Colonic mucosa (tissue), 4 donors: ENCODE measurements at places on chromosomes 13 and 19. TPM values are rescaled to one million over a fixed set of nuclear protein-coding genes. Genes with fewer than 3 reads are reported as not detected.

- DNase-seq, result no peak
These were observed 68.4 kb upstream of the ARHGEF7 start for GRCh38 chr13:111046590-111047141.

Gene ZNF497
- total RNA-seq, result 0.98 TPM

- DNase-seq, result no peak
These were observed 70.3 kb upstream of the MCF2L start for GRCh38 chr13:112898621-112899280.

Gene ADGRE2
- total RNA-seq, result 1.3 TPM

Gene CACNA1A
- 6.1 TPM for total RNA-seq

Gene FUT2
- 125 TPM for total RNA-seq

Gene HRC
- total RNA-seq, result 0.53 TPM

GRCh38 chr13:35993686-35994085, 137.5 kb downstream of the DCLK1 start:
- no peak for DNase-seq

GRCh38 chr13:98173431-98174152, 3.5 kb downstream of the RNF113B start:
- no peak for DNase-seq

DNA sequence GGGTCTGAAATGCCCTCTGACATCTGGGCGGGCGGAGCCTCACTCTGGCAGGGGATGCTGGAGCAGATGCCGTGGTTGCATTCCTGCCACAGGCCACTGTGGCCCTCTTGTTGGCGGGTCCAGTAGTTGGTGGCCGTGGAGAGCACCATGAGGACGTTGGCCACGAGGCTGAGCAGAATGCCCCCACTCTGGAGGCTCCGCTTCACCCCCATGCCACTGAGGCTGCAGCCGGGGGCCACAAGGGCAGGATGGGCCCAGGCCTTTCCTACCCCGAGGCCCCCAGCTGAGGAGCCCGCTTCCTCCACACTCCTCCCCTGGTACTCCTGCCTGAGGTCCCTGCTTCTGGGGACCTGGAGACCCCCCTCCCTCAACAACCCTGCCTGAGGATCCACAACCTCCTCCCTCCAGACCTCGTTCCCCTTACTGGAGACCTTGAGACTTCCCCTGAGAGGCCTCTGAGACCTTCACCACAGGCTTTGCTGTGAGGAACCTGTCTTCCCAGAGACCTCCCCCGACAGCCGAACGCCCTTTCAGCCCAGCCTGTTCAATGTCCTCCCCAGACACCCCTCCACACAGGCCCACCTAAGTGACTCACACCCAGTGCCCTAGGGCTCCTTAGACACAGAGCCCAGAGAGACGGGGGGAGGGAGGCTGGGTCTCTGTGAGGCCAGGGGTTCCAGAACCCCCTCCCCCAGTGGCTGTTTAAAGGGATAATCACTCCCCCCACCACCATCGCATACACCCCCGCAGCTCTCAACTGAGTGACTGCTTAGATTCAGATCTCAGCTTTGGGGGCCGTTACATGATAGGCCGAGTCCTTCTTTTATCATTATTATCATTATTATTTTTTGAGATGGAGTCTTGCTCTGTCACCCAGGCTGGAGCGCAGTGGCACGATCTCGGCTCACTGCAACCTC, at the start of gene CLDND2:
CLDND2 (minus strand) TSS at position 638 of the 917 bp plus-strand sequence; CDS start at position 212, 426 bp downstream.
- no peak for DNase-seq

DNA sequence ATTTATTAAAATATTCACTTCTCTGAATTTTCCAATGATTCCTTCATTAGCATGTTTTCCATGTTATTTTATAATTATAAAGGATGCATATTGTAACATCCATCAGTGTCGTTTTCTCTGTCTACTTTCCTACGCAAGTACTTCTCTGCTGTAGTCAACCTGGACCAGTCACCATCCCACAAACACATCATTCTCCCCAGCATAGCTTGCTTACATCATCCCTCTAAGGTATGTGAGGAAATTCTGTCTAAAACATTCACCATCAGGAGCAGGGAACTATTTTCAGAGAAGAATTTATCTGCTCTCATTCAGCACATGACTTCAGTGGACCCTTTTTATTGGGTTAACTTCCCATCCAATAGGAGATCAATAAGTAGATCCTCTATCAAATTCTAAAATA, 806.1 kb upstream of the ARGLU1 start:
- DNase-seq, result no peak

GRCh38 chr13:51848674-51849073, 3.7 kb upstream of the TMEM272 start:
- no peak for DNase-seq

Gene CPAMD8
- 3.5 TPM for total RNA-seq

- no peak for DNase-seq
These were observed 17.8 kb upstream of the TMEM255B start for GRCh38 chr13:113741191-113741668.

GRCh38 chr19:19260417-19261214, 12.5 kb downstream of the TM6SF2 start:
- DNase-seq, result no peak

Gene ZNF491
- 1.9 TPM for total RNA-seq

DNA sequence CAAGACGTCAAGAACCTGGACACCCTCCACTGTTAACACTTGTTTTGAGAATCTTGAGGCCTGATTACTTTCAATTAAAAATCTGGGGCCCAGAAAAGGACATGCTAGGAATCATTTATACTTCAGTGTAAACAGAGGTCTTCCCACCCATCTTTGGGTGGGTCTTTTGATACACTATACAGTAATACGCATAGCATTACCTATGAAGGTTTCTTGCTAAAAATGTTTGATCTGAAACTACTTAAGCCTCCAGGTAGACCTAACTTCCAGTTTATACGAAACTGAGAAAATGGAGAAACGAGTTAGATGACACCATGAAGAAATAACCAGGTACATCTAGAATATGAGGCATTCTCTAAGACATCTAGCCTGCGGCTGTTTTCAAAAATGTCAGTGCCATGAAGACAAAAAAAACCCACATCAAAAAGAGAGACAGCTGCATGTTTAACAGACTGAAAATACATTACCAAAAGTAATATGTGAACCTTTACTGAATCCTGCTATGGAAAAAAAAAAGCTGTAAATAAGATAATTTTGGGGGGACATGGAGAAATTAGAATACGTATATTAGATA, 36.6 kb downstream of the TGDS start:
- DNase-seq, result no peak

GRCh38 chr13:48769107-48769704, 115.5 kb downstream of the CYSLTR2 start:
- peak; percentile 93 for DNase-seq

Gene CGB3
- total RNA-seq, result not detected

Gene PDX1
- 0.54 TPM for total RNA-seq

DNA sequence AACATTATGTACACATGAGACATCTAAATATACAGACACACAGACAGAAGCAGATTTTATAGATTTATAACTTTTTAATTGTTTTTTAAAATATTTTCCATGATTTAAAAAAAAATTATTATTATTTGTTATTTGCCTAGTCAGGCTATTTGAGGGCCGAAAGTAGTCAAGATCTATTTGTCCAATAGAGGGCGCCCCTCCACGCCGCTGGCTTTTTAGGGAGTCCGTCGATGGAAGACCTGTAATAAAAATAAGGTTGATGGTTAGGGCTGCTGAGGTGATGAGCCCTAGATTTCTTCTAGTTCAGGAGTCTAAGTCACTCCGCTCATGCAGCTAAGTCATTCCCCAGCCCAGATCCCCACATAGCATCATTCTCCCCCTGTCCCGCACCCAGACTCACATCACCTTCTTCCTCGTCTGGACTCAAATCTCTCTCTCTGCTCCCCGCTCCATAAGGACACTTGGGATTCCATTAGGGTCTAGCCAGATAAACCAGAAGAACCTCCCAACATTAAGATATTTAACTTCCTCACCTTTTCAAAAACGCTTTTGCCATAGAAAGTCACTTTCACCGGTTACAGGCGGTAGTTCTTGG, 33.9 kb upstream of the CEACAM21 start:
- DNase-seq, result peak; percentile 76

- peak; percentile 83 for DNase-seq
These were observed 8.2 kb upstream of the ZNF77 start for GRCh38 chr19:2952953-2953481.

DNA sequence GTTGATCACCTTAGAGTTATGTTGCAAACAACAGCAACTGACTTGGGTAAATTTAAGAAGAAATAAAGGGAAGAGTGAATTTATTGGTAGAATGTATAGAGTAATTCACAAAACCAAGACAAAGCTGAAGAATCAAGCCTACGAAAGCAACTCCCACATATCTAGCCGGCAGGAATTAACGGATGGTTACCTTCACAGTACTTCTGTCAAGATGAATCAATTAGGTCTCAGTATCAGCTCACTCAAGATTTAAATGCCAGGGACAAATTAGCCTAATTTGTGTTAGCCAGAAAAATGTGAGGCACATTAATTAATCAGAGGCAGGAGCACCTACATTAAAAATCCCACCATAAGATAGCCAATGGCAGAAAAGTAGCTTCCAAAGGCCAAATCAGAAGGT, 10.7 kb downstream of the KPNA3 start:
- DNase-seq, result no peak

- no peak for DNase-seq
These were observed 20.1 kb downstream of the N4BP2L1 start for GRCh38 chr13:32407854-32408253.

Gene KLK8
- total RNA-seq, result not detected

Gene CKM
- total RNA-seq, result 0.53 TPM

DNA sequence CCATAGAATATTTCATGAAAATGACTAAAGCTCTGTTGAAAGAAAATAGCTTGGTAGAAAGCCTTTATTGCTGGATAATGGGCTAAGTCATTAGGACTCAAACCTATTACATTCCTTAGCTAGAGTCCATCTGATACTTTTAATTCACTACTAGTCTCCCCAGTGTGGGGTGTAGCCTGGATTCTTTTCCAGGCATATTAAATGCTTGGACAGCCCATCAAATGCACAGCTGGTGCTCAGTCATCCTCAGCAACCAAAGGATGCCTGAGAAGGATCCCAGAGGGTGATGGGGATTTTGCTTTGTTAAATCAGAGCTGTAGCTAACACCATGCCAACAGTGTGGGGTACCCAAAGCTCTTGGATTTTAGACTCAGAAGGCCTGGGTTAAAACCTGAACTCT, 153.5 kb downstream of the DLEU7 start:
- no peak for DNase-seq

DNA sequence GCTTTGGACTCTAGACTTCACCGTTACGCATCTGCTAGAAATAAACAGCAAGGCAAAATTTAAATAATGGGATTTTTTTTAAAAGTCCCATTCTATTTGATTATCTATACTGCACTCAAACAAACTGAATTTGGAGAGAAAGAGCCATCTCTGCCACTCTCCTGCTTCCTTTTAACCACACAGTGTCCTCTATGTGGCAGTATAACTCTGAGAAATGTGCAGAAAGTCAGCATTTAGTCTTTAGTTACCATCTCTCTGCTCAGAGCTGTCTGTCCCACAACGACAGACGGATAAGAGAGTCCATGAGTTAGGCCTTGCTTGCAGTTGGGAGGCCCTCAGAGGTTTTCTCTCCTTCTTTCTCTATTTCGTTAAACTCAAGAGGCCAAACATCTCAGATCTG, 21.2 kb downstream of the CCNA1 start:
- DNase-seq, result no peak

DNA sequence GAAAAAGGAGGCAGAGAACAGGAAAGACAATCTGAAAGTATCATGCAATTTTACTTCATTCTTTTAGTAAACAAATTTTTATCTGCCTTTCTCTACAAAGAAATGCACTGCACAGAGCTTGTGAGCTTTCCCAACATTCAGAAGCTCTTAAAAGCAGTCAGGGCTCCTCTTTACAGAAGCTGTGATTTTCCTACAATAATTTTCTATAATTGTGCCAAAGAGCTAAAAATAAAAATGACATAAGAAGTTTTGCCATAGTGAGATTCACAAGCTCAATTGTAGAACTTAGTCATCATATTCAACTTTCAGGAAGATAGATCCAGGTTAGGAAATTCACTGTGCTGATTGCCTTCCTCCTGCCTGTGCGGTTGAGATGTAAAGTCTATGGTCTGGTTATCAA, 341.4 kb downstream of the PCDH9 start:
- no peak for DNase-seq

Gene MIR17HG
- total RNA-seq, result 6.2 TPM

DNA sequence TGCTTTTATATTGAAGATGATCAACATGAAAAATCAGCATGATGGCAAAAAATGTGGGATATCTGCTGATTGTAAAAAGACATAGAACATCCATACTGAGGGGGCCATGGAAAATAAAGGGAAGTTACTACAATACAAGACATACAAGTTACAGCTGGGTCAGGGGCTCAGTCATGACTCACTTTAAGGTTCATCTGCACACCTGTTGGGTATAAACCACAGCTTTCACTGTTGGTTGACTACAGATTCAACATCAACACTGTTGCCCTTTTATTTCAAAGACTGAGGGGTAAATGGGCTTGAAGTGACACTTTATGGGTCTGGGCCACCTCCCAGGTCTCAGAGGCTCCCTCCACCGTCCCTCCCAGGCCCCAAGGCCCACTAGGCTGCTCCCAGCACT, 98.1 kb upstream of the IRS2 start:
- no peak for DNase-seq

GRCh38 chr19:51565583-51565982, 5.5 kb upstream of the ZNF175 start:
- no peak for DNase-seq

- DNase-seq, result no peak
These were observed 35.6 kb downstream of the ATP11A start for GRCh38 chr13:112725346-112726015.

Gene MYPOP
- 8.9 TPM for total RNA-seq

DNA sequence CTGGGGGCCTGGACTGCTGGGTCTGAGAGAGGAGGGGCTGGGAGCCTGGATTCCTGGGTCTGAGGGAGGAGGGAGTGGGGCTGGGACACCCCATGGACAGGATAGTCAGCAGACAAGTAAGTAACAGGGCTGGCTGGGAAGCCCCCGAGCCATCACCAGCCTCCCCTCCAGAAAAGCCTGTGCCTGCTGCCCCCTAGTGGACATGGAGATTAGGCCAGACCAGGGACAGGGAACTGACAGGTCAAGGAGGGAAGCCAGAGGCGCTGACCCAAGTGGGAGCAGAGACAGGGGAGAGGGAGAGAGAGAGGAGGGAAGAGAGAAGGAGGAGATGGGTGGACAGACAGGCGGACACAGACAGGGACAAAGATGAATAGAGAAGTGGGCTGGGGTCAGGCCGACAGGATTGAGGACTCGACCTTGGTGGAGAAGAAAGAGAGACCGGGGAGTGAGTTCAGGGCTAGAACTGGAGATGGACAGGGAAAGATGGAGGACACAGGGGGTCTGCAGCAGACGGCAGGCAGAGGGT, 6.7 kb upstream of the ERFL start:
- peak; percentile 85 for DNase-seq

Gene S1PR2
- total RNA-seq, result 2.4 TPM

Gene ZSCAN1
- total RNA-seq, result not detected

Gene SMIM44
- 6.2 TPM for total RNA-seq
